ENCODE measurements at places on chromosomes 2 and 18.

DNA sequence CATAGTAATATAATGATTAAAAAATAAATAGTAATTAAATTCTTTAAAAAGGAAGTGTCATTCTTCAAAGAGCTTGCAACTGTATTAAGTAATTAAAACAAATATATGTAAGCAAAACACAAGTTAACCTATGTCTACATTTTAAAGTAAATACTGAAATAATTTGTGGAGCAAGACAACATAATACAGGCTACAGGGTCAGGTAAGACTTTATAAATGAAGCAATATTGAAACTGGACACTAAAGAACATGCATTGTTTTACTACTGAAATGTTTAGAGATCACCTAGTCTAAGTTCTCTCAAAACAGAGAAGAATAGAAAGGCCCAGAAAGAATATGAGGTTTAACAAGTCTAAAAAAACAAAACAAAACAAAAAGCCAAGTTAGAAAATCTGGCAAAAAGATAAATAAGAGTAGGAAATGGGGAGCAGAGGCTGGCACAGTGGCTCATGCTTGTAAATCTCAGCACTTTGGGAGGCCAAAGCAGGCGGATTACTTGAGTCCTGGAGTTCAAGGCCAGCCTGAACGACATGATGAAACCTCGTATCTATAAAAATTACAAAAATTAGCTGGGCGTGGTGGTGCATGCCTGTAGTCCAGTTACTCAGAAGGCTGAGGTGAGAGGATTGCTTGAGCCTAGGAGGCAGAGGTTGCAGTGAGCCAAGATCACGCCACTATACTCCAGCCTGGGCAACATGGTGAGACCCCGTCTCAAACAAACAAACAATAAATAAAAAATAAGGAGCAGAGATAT, 34.4 kb downstream of the VPS54 start:
- DNase-seq = no peak

DNA sequence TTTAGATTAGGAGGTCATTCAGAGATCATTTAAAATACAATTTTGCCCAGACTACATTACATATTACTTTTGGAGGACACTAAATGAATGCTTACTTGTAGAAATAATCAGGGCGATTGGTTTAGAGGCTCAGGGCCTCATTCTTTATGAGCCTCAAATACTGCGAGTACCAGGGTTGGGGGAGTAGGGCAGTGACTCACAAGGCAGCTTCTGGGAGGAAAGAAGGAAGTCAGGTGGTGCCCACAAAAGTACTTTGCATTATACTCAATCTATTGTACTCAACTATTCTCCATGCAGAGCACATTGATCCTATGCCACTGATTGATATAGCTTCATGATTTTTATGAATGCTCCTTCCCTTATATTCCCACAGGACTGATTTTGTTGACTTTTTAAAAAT, 166.9 kb downstream of the SOCS6 start:
- DNase-seq = no peak

- DNase-seq = no peak
Measured at GRCh38 chr2:126222278-126222677, 433.7 kb upstream of the GYPC start.

- DNase-seq = peak; percentile 5
Measured at GRCh38 chr2:109030870-109031475, 42.0 kb upstream of the EDAR start.
